T-cell (primary cell): ENCODE measurements at places on chromosomes 4 and X.

- no peak for DNase-seq
These were observed 110.8 kb upstream of the PAQR3 start for GRCh38 chr4:79049840-79050540.

DNA sequence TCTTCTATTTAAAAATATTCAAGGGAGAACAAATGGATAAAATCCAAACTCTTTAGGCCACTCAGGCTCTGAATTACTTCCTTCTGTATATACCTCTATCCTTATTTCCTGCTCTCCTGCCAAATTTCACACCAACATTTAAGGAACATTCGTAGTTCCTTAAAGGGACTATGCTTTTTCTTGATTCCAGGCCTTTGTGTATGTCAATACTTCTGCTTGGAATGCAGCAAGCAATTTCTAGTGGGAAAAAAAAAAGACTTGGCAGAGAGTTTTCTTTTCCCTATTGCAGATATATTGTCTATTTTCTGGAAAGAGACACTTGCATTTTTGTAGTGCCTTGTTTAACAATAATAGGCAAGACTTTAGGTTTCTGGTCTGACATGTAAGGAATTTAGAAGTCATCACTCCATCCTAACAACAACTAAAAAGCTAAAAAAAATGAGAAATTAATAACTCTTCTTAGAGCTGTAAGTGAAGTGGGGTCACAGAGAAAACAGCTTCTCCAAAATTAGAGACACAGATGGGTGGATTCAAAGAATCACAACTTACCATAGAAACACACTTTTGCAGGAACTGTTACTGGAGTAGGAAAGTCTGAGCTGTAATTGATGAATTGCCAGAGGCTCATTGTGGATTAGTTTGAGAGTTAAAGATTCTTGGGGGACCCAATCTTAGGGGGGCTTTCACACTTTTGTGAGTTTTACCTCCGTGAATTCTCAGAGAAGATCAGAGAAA lies 2.1 kb upstream of the ADH5 start:
- no peak for DNase-seq

DNA sequence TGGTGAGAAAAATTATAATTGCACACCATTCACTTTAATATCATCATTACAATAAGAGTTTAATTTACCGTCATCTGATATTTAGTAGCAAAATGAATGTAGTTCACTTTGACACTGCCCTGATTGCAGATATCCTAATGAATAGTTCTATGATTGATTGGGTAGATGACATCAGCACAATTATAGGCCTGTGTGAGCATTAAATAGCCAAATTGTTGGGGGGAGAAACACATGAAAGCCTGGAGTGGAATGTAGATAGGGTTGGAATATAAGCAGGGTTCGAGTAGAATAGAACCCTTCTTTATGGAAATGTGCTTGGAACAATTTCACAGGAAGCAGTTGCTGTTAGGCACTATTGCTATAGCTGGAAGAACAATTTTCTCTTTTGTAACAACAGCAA lies 1526.2 kb downstream of the RPA4 start:
- no peak for DNase-seq

GRCh38 chr4:158625544-158625943 lies 46.1 kb downstream of the C4orf46 start:
- no peak for DNase-seq
